LNCaP clone FGC (cell line): ENCODE measurements at places on chromosomes 11 and 22.

DNA sequence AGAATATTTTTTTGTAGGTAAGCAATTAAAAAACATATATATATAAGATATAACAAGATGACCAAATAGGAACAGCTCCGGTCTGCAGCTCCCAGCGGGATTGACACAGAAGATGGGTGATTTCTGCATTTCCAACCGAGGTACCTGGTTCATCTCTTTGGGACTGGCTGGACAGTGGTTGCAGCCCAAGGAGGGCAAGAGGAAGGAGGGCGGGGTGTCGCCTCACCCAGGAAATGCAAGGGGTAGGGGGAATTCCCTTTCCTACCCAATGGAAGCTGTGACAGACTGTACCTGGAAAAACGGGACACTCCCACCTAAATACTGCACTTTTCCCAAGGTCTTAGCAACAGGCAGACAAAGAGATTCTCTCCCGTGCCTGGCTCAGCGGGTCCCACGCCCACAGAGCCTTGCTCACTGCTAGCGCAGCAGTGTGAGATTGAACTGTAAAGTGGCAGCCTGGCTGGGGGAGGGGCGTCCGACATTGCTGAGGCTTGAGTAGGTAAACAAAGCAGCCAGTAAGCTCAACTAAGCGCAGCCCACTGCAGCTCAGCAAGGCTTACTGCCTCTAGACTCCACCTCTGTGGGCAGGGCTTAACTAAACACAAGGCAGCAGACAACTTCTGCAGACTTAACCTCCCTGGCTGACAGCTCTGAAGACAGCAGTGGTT is 163.8 kb downstream of the CWF19L2 start:
- DNase-seq = no peak

- no peak for DNase-seq
Observed at GRCh38 chr11:11582011-11582701, 39.6 kb downstream of the GALNT18 start.

GRCh38 chr22:26286091-26286820 is 117.0 kb downstream of the SEZ6L start:
- DNase-seq = no peak

DNA sequence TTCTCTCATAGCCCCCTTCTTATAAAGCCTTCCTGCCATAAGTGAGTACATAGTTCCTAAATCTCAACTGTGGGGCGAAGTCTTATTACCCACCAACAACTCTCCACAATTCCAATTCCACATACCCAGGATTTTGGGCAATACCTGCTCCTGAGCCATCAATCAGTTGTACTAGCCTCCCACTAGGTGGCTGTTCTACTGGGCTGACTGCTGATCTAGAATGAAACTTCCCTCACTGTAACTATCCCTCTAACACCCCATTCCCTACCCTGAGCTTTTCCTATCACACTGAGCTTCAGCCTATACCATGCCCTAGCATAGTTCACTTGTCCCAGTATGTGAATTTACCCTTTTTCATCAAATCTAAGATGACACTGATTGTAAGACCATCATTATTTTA is 52.5 kb downstream of the RRAS2 start:
- no peak for DNase-seq

GRCh38 chr11:71140206-71140919 is 112.0 kb downstream of the SHANK2 start:
- no peak for DNase-seq
